Lung microvascular endothelial cell (primary cell): ENCODE measurements at places on chromosomes 13 and 19. TPM values are rescaled to one million over a fixed set of nuclear protein-coding genes. Genes with fewer than 3 reads are reported as not detected.

Gene SYCN
- total RNA-seq, result not detected in 2 replicates

Gene SRRM5
- total RNA-seq, result not detected in 2 replicates

Gene PLK5
- not detected in 2 replicates for total RNA-seq

Gene TBC1D4
- 36.6 and 60.5 TPM in 2 replicates for total RNA-seq

Gene DCT
- total RNA-seq, result not detected in 2 replicates

Gene KLK15
- total RNA-seq, result not detected in 2 replicates

Gene GRWD1
- total RNA-seq, result 10.0 and 14.5 TPM in 2 replicates

Gene URI1
- total RNA-seq, result 17.9 and 22.2 TPM in 2 replicates

GRCh38 chr13:110037925-110038573 is 251.7 kb upstream of the IRS2 start:
- DNase-seq, result no peak

GRCh38 chr19:4511300-4512054 is 6.8 kb downstream of the PLIN4 start:
- no peak for DNase-seq

GRCh38 chr19:21610341-21610740 is 104.9 kb downstream of the ZNF429 start:
- no peak for DNase-seq

GRCh38 chr19:12774588-12775555 is at the start of gene HOOK2:
HOOK2 (minus strand) TSS chr19:12775552; CDS start chr19:12775449, 103 bp downstream.
- DNase-seq, result no peak

GRCh38 chr19:46552891-46553290 is 48.2 kb upstream of the CALM3 start:
- no peak for DNase-seq

- no peak for DNase-seq
Observed at GRCh38 chr19:42153672-42154433, 21.6 kb upstream of the POU2F2 start.

DNA sequence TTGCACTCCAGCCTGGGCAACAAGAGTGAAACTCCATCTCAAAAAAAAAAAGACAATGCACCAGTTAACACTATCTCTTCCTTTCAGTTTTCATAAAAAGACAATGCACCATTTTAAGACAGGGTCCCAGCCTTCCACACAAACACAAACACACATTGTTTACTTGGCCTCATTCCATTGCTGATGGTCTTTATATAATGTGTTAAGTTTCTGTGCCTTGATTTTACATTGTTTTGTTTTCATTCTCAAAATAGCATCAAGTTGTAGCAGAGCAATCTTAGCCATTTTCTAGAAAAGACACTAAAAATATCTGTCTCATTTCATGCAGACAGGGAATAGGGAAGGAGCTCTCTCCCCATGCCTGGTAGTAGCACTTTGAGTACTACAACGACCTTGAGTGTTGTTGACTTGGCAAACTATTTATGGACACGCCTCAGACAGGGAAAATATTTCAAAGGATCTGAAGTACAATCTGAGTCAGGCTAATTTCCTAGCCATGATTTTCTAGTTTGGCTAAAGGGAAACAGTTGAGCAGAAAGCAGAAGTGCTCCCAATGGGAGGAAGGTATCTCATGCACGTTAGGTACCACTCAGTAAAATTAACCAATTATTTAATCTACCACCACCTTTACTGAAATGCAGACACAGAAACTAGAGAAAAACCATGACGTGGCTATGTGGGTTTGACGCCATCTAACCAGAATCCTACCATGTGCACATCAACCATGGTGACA is 120.6 kb downstream of the ABCC4 start:
- DNase-seq, result peak; percentile 10

DNA sequence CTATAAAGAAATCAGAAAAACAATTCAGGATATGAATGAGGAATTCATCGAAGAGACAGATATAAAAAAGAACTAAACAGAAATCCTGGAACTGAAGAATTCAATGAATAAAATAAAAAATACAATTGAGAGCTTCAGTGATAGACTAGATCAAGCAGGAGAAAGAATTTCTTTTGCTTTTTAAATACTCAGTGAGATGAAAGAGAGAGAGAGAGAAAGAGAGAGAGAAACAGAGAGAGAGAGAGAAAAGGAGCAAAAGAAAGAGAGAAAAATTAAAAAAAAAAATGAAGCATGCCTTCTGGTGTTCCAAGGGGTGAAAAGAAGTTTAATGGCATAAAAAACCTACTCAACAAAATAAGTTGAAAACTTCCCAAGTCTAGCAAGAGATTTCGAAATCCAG is 22.0 kb upstream of the SLC7A9 start:
- DNase-seq, result no peak

DNA sequence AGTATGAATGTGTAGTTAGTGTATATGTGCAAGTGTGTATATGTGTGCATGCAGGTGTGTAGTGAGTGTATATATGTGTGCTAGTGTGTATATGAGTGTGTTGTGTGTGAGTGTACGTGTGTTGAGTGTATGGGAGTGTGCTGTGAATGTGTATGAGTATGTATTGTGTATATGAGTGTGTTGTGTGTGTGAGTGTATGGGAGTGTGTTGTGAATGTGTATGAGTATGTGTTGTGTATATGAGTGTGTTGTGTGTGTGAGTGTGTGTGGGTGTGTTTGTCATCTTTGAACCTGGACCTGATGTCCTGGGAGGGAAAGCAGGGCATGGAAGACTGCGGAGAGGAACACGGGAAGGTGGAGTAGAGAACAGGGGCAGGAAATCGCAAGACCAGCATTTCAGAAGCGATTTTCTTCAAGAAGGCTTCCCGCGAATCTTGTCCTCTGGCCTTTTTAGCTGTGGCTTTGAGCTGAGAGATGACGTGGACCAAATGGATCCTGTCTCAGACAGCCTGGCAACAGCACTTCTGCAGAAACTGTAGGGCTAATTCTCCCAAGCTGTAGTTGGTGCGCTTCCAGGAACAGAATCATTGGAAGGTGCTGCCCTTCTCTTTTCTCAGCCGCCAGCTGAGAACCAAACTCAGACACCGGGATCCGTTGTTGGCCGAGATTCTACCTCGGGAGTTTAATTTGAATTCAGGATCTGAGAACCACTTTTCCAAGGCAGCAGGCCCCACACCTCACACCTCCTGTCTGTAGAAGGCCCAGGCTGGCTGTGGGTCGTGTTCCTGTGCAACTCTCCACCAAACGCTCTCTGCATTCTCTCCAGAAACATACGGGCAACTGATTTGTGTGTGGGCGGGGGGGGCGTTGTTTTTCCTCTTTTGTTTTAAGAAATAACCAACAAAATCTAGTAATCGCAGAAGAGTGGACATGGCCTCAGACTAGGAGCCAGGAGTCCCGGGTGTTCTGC is 94.7 kb upstream of the RAP2A start:
- DNase-seq, result peak; percentile 67

DNA sequence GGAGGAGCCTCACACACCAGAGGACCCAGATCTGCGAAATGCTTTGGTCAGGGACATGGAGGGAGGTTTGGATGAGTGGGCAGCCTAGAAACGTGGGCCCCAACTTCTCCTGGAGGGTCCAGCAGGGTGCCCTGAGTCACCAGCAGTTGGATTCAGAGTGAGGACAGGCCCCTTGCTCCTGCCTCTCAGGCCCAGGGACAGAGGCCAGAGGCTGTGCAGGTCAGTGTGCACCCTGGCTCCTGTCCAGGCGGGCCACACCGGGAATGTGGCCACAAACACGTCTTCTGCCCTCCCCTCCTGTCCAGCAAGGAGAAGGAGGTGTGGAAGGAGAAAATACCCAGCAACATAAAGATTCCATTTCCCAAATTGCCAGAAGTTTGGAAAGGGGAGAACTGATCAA is 19.4 kb downstream of the IRS2 start:
- no peak for DNase-seq

- DNase-seq, result peak; percentile 39
Observed at GRCh38 chr19:45245334-45245787, at the start of gene EXOC3L2. EXOC3L2 (minus strand) TSS chr19:45245407; CDS start chr19:45239045, 6,362 bp downstream.

DNA sequence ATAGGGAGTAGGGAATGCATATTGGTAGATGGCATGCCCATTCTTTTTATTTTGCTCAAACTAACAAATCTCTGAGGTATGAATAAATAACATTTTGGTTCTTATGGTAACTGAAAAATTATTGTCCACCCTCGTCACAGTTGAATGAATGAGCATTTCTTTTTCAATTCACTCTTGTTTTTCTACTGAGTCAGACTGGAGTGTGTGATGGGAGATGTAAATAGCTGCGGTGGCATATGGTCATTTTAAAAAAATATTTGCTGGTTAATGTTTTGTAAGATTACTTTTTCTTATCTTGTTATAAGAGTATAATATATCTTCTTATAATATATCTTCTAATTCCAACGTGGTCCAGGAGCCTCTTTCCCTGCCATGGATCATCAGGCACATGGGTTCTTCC is 586.5 kb downstream of the SLITRK5 start:
- DNase-seq, result no peak

DNA sequence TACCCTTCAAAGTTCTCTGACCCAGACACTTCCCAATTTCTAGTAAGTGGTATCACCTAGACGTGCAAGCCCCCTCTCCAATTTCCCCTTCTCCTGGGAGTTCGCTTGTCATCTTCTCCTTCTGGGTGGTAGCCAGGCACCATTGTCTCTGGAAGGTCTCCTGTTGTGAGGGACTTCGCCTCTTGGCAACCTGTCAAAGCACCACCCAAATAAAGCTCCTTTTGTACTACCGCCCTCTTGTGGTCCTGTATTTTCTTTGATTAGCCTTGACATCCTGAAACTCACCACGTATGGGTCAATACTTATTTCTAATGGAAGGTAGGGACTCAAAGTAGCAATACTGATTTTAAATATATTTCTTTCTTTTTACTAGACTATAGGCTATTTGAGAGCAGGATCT is 8.2 kb downstream of the GPC5 start:
- peak; percentile 46 for DNase-seq

DNA sequence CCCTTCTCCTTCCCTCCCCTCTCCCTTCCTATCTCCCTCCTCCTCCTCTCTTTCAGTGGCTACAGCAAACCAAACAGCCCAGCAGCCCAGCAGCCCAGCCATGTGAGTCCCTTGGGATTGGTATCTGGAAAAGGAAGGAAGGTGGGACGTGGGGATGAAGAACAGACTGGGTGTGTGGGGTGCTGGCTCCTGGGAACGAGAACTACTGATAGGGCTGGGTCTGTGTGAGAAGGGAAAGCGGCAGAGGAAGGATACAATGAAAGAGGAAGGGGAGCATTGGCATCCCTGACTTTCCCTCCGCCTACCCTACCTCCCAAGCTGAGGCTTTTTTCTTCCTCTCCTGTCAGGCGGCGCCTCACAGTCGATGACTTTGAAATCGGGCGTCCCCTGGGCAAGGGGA is 863 bp downstream of the AURKC start:
- DNase-seq, result no peak

- no peak for DNase-seq
Observed at GRCh38 chr13:95226050-95226449, 75.2 kb downstream of the ABCC4 start.

GRCh38 chr13:42484386-42484785 is 89.6 kb upstream of the TNFSF11 start:
- no peak for DNase-seq

DNA sequence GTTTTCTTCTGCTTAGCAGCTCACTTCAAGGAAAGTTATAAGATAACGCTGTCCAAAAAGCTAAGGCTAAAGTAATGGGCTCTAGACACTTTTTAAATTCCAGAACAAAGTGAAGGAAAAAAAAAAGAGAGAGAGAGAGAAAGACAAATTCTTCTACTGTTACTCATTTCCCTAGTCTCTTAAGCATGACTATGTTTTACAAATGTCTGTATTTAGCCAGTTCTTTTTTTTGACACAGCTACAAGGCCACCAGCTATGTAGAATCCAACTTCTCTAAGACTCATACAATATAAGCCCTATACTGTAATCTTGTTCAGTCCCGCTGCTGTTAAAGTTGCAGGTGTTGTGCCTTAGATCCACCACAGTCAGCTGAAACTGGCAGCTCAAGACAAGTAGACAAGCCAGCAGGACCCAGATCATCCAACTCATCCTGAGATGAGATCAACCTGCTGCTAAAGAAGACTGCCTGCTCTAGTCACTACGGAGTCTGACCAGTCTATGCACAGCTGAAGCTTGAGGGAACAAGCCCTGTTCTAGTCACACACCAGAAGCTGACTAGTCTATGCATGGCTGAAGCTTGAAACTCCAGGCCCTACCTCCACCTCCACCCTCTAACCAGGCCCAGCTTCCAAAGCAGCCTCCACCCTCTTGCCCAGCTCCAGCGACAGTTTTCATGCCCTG is 10.3 kb upstream of the ZNF83 start:
- DNase-seq, result peak; percentile 14

GRCh38 chr13:55155046-55155445 is 1985.7 kb upstream of the PRR20A start:
- no peak for DNase-seq
